Activated CD4-positive, alpha-beta memory T cell treated with anti-CD3 and anti-CD28 coated beads for 36 hours (primary cell): ENCODE measurements at places on chromosomes 3 and 15. TPM values are rescaled to one million over a fixed set of nuclear protein-coding genes. Genes with fewer than 3 reads are reported as not detected.
A peak's percentile ranks its signal among the peaks of the same experiment; 100 is the strongest.

- peak overlapping the region; percentile 98 for H3K27ac ChIP-seq
- peak overlapping the region; percentile 66 for H3K4me3 ChIP-seq
- H3K4me1 ChIP-seq, result peaks cover 87% of the 10 kb centered on the region
These were observed 9.5 kb downstream of the EDEM1 start for GRCh38 chr3:5197022-5197421.

Gene VWA5B2
- not detected for total RNA-seq

- no peaks in the 10 kb centered on the region for H3K27me3 ChIP-seq
- no peak overlapping the region for H3K4me3 ChIP-seq
- DNase-seq, result no peak
- H3K36me3 ChIP-seq, result no peaks in the 10 kb centered on the region
- no peaks in the 10 kb centered on the region for H3K4me1 ChIP-seq
These were observed 219.1 kb downstream of the ZNF385D start for GRCh38 chr3:21531909-21532308.

DNA sequence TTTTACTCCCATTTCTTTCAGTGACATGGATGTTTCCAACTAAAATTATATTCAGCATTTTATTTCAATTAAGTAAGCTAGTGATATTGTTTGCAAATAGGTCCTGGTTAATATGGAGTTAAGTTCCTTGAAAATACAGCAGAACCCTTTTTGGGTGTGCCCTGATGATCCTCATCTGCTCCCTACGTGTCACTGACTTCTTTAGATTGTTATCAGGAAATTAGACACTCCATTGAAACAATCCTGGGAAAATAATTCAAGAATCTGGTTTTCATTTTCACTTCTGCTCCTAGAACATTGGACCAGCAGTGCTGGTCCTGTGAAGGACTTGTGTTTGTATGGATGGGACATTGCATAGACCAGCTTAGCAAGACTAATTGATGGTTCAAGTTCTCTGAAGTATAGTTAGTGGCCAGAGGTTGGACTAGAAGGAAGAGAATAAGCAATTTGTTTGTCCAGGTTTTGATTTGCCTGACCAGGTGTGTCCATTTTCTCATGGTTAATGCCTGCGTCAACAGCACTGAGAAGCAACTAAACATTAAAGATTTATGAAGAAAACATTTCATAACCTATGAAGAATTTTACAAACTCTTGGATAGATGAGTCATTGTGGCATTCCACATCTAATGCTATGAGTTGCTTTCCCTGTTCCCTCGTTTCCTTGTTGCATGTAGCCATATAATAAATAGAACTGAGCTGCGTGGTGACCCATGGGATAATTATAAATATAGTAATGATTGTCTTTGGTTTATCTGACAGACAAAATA, 95.8 kb downstream of the ZPLD1 start:
- H3K4me3 ChIP-seq, result no peak overlapping the region
- H3K27ac ChIP-seq, result no peak overlapping the region
- no peak for DNase-seq
- H3K36me3 ChIP-seq, result no peaks in the 10 kb centered on the region

DNA sequence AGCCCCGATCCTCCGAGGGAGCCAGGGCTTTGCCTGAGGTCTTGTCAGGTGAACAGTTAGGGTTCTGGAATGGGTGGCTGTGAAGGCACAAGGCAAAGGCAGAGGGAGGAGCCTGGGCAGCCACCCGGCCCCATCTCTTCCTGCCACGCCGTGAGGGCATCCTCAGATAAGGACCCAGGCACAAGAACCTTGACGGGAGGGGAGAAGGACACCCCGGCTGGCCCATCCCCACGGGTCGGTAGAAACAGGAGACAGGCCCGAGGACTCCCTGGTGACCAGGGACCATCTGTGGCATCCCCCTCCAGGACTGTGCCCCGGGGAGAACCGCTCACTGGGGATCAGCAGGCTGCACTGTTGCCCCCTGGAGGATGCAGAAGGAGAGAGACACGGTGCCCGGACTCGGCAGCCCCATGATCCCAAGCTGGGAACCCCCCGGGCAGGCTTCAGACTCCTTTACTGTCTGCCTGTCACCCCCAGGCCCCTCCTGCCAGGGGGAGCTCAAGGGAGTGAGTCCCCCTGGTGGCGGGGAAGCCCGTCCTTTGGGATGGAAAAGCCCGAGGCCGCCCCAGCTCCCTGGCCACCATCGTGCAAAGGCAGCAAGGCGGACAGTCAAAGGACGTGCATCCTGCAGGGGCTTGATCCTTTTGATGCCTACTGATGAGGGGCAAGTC, 12.3 kb upstream of the PCSK6 start:
- H3K27ac ChIP-seq, result no peak overlapping the region
- peaks cover 15% of the 10 kb centered on the region for H3K27me3 ChIP-seq
- DNase-seq, result peak; percentile 70
- H3K36me3 ChIP-seq, result no peaks in the 10 kb centered on the region
- peaks cover 6% of the 10 kb centered on the region for H3K4me1 ChIP-seq

DNA sequence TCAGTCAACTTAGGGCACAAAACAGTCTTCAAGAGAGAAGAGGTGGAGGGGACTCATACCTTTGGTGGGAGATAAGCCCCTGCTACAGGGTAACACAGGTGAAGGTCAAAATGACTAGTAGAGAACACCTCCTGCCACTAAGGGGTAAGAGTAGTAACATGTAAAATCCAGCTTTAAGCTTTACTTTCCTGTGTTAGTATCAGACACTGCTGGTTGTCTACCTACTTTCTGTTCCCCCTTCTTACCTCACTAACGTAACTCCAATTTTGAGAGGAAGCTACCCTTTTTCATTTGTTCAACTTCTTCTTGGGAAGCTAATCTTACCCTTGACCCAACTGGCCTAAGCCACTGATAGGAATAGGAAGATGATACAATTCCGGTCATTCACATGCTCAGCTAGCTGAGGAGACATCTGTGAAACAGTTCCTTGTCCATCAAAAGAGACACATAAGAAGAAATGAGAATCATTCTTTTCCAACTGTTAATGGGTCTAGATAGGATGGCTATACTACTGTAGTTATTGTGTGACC, 826.8 kb upstream of the CFAP20DC start:
- H3K27ac ChIP-seq, result no peak overlapping the region
- DNase-seq, result no peak
- H3K4me1 ChIP-seq, result peaks cover 43% of the 10 kb centered on the region
- peaks cover 2% of the 10 kb centered on the region for H3K36me3 ChIP-seq

GRCh38 chr3:159626598-159626997, 362.0 kb upstream of the IL12A start:
- H3K36me3 ChIP-seq, result no peaks in the 10 kb centered on the region
- no peaks in the 10 kb centered on the region for H3K4me1 ChIP-seq
- no peak overlapping the region for H3K4me3 ChIP-seq
- no peak for DNase-seq
- no peak overlapping the region for H3K27ac ChIP-seq

Gene CXCR6
- total RNA-seq, result 4.0 TPM

GRCh38 chr15:34986771-34987480, 1.2 kb downstream of the ZNF770 start:
- H3K36me3 ChIP-seq, result peaks cover 35% of the 10 kb centered on the region
- DNase-seq, result no peak
- peaks cover 31% of the 10 kb centered on the region for H3K4me1 ChIP-seq
